ENCODE measurements at places on chromosomes 7 and 10.

DNA sequence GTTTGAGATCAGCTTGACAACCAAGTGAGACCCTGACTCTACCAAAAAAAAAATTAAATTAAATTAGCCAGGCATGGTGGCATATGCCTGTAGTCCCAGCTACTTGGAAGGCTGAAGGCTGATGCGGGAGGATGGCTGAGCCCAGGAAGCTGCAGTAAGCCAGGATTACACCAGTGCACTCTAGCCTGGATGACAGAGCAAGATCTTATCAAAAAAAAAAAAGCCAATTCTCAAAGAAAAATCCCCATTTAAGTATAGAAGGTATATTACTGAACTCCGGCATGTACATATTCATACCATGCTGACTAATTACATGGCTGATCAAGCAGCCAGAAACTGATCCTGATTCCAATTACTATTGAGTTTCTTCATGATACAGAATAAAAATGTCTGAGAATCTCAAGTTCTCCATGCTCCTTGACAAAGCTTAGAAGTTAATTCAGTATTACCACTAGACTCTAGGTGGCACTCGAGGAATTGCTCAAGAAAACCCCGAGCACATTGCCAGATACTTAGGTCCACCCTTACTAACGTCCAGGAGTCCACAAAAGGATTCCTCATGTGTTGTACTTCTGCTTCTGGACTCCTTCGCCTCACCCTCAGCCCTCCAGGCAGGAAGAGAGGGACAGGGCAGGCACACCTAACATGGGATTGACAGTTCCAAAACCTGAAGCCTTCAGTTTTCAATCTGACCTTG, 148.9 kb downstream of the PARD3 start:
- peak; percentile 67 for DNase-seq

- no peak for DNase-seq
Observed at GRCh38 chr10:1361411-1362105, 305.4 kb downstream of the WDR37 start.

DNA sequence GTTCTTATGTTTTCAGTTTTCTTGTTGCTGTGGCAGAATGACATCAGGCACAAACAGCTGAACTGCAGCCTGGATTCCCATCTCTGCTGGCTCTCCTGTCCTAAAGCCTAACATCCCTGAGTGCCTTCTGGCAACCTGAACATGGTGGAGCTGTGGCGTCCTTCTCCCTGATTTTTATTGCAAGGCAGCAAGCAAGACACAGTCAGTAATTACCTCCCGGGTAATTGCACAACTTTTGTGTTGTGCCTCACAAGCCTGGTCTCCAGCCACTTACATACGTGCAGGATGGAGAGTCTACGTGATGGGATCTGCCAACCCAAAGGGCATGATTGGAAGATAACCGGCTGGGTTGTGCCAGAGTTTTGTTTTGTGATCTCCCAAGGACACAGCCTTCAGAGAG, 116.1 kb upstream of the PARD3 start:
- DNase-seq: no peak

GRCh38 chr7:68187532-68187931, 1190.9 kb downstream of the TYW1 start:
- DNase-seq: no peak

DNA sequence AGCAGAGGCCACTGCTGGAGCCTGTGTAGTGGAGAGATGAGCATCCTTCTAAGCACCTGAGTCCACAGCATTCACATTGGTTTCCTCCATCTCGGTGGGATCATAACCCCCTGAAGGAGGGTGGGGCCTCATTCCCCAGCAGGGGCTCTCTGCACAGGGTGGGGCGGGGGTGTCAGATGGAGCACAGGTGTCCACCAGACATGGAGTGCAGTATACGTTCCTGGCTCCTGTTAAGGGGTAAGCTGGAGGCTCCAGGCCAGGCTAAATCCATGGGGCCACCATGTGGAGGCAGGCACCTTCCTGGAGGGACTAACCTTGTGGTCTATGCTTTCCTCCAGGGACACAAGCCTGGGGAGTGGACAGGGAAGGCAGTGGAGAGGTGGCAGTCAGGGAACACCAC, 252.6 kb downstream of the GRID1 start:
- DNase-seq: no peak

- DNase-seq: no peak
Observed at GRCh38 chr7:132777414-132777813, 201.1 kb upstream of the PLXNA4 start.

GRCh38 chr10:28892818-28893547, 215.7 kb downstream of the BAMBI start:
- DNase-seq: no peak

GRCh38 chr10:80409121-80409520, 770 bp downstream of the PRXL2A start:
- DNase-seq: no peak

DNA sequence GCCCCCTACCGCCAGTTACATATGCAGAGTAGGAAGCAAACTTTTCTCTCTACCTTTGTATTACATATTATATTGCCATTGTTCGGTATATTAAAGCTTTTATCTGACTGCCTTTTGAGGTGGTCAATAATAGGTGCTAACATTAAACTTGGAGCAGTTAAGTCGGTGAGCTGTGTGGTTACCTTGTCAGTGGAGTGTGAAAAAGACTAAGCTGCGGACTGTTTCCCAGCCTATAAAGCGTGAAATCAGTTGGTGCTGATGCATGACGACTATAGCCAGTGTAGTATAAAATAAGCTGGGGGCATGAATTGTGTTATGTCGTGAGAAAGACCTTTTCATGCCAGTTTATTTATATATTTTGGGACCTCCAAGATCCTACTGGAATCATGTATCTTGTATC, 33.7 kb downstream of the R3HCC1L start:
- DNase-seq: no peak

DNA sequence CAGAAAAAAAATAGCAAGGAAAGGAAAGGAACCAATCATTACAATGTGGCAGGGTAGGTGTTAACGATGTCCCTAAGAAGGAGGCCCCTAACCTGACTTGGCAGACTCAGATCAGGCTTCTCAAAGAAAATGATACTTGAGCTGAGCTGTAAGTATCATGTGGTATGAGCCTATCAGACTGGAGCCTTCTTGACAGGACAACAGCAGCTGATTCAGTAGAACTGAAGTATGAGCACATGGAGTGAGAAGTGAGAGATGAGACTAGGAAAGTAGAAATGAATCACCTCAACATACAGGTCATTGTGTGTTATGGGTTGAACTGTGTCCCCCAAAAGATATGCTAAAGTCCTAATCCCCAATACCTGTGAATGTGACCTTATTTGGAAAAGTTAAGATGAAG, 66.3 kb downstream of the MTERF1 start:
- no peak for DNase-seq

- no peak for DNase-seq
Observed at GRCh38 chr7:4281231-4281993, 400.7 kb upstream of the FOXK1 start.

DNA sequence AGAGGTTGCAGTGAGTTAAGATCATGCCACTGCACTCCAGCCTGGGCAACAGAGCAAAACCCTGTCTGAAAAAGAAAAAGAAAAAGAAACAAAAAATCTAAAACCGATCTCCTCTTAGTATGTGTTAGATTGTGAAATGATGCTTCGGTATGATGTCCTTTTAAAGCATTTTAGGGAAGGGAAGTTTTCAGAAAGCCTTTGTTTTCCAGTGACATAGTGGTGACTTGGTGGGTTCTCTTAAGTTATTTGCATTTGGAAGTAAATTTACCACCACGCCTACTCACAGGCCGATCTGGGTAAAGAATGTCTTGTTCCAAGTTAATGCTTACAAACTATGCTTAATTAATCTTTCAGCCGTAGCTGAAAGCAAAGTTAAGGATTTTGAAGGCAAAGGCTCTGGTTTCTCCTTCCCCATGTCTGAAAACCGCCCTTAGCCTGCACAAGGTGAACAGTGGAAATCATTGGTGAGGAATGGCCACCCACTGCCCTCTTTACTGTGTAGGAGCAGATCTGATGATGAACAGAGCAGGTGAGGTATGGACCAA, 10.7 kb downstream of the MTURN start:
- DNase-seq: no peak

DNA sequence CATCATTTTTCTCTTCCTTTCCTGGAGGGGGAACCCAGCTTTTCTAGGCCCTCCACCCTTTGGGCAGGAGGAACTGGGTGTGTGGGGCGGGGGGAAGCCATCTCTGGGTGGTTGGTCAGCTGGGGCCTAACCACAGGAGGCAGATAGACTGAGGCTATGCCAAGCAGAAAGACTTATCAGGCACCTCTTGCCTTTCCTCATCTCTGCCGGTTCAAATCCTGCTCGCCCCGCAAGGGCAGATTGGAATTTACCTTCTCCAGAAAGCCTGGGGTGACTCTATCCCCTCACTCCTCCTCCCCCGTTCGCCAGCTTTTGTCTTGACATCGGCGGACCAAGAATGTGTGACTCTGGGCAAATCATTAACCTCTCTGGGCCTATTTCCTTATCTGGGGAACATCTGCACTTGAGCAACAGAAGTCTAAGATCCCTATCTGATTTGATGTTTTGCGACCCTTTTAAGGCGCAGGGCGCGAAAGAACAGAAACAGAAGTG, 584 bp upstream of the GARS1 start:
- no peak for DNase-seq

- peak; percentile 0 for DNase-seq
Observed at GRCh38 chr7:92177362-92177761, 1.6 kb downstream of the LRRD1 start.

DNA sequence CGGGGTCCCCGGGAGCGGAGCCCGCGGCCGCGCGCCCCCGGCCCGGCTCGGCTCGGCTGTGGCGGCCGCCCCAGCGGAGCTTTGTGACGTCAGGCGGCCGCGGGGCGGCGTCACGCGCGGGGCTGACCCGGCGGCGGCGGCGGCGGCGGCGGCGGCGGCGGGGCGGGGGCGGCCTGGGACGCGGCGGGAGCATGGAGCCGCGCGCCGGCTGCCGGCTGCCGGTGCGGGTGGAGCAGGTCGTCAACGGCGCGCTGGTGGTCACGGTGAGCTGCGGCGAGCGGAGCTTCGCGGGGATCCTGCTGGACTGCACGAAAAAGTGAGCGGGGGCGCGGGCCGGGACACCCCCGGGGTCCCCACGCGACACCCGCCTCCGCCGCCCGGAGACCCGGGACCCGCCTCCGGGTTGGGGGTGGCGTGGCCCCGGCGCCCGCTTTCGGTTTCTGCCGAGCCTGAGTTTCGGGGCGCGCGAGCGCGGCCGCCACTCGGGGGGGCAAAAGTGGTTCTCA, at the start of gene PWWP2B:
TSS of gene PWWP2B (plus strand) at position 165 of the 506 bp plus-strand sequence. CDS start at position 192, 27 bp downstream.
- no peak for DNase-seq

GRCh38 chr10:112539340-112539739, 92.3 kb downstream of the VTI1A start:
- DNase-seq: no peak

DNA sequence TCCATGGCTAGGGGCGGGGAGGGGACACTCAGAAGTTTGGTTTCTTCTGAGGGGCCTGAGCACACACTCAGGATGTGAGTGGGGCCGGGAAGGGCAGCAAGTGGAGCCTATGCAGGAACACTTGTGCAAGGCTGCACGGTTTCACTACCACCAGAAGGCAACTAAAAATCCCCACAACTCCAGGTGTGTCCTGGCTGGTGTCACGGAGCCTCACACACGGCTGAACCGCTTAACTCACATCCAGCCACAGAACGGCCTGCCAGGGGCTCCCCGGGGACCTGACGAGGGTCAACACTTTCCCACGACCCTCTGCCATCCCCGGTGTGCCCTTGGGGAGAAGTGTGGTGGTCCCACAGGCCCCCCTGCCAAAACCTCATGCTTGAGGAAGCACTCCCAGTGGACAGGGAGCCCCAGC, 173.9 kb downstream of the ELFN1 start:
- no peak for DNase-seq

GRCh38 chr7:105068886-105069285, 54.9 kb downstream of the KMT2E start:
- no peak for DNase-seq

GRCh38 chr10:69684020-69684980, 54.3 kb downstream of the FAM241B start:
- no peak for DNase-seq

DNA sequence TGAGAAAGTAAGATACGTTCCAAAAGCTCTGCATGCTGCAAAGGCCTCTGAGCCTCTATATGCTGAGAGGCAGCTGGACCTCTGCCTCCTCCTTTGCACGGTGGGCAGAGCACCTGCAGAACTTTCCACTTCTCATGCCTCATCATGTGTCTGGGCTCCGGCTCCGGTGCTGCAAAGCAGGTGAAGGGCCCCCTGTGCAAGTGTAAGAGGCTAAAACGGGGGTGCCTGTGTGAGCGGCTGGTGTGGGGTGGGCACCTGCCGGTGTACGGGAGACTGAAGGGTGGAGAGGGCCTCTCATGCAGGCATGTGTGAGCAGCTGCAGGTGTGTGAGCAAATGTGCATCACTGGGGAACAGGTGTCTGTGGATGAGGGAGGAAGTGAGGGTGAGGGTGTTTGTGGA, 121.0 kb downstream of the KCNMA1 start:
- DNase-seq: no peak

GRCh38 chr10:95377950-95378349, 87.1 kb upstream of the PDLIM1 start:
- DNase-seq: no peak

- no peak for DNase-seq
Observed at GRCh38 chr10:70761727-70762350, 23.3 kb downstream of the TBATA start.

DNA sequence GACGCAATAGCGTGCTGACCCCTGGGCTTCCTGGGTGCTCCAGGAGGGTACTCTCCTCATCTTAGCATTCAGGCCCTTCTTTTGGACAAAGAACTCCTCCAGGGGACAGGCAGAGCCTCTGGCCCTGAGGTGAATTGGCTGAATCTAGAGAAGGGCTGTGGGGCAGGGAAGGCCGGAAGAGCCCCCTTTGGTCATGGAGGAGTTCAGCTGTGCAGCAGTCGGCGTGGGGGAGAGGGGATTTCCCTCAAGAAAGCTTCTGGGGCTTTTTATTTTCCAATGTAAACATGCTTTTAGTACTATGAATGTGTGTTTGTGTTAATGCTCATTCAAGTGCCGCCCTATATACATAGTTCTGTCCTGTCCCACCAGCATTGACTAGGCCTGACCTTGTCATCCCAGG, 38.8 kb downstream of the FIGNL1 start:
- DNase-seq: no peak

- no peak for DNase-seq
Observed at GRCh38 chr10:5515948-5516761, 8.6 kb upstream of the CALML3 start.

DNA sequence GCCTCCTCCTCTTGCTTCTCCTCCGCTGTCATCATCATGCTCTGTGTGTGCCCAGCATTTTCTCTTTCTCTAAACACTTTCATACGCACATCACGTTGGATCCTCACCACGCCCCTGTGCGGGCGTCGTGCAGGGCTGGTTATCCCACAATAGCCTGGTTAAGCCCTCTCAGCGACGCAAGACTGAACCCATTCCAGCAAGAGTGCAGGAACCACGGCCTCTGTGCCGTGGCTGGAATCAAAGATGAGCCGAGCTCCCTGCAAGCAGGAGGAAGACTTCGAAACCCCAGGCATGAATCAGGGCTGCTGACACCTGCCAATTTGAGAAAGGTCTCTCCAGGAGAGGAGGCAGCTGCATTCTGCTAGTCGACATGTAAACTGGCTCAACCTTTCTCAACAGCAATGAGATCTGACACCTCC, 74.8 kb upstream of the FOXK1 start:
- DNase-seq: no peak

GRCh38 chr10:47456079-47456785, 27.7 kb downstream of the ANXA8 start:
- no peak for DNase-seq
